Bronchus fibroblast of lung (primary cell): ENCODE measurements at places on chromosomes 3 and 15. TPM values are rescaled to one million over a fixed set of nuclear protein-coding genes. Genes with fewer than 3 reads are reported as not detected.

Gene RAB6B
- 0.15 and 0.34 TPM in 2 replicates for total RNA-seq

Gene TGM4
- 0.15 and 0.17 TPM in 2 replicates for total RNA-seq

Gene WWTR1
- 19.3 and 20.0 TPM in 2 replicates for total RNA-seq

Gene TMCO5A
- not detected in 2 replicates for total RNA-seq

Gene CLDN11
- 267 and 272 TPM in 2 replicates for total RNA-seq

Gene CSTA
- total RNA-seq, result 1.0 TPM in 1 of 2 replicates, not detected in the other

Gene STRA6
- total RNA-seq, result 0.17 and 0.30 TPM in 2 replicates

Gene HRG
- total RNA-seq, result not detected in 2 replicates

Gene HTR3E
- not detected in 2 replicates for total RNA-seq

Gene TMEM43
- total RNA-seq, result 85.8 and 99.5 TPM in 2 replicates

Gene LYZL4
- total RNA-seq, result not detected in 2 replicates

Gene CFAP20DC
- 2.5 TPM in 2 replicates for total RNA-seq
